ENCODE measurements at places on chromosomes 13 and 19.
A peak's percentile ranks its signal among the peaks of the same experiment; 100 is the strongest.

DNA sequence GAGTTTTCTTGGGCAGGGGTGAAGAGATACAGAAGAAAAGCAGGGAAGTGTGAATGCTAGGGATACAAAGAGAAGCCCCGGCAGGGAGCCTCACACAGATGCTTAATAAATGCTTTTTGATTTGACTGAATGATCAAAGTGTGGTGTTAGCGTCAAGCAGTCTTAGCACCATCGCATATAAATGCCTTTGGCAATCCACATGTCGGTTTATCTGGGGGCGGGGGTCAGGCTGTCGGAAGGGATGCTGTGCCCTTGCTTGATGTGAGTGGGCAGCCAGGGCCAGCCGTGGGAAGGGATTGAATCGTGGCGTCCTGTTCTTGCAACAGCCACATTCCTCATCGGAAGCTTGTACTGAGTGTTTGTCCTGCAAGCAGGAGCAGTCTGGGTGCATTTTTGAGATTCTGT, 173.1 kb downstream of the LACC1 start:
- no peak overlapping the region for H3K4me3 ChIP-seq
- DNase-seq = peak; percentile 17
- no peaks in the 10 kb centered on the region for H3K27me3 ChIP-seq
- H3K36me3 ChIP-seq = no peaks in the 10 kb centered on the region
- peaks cover 20% of the 10 kb centered on the region for H3K4me1 ChIP-seq

DNA sequence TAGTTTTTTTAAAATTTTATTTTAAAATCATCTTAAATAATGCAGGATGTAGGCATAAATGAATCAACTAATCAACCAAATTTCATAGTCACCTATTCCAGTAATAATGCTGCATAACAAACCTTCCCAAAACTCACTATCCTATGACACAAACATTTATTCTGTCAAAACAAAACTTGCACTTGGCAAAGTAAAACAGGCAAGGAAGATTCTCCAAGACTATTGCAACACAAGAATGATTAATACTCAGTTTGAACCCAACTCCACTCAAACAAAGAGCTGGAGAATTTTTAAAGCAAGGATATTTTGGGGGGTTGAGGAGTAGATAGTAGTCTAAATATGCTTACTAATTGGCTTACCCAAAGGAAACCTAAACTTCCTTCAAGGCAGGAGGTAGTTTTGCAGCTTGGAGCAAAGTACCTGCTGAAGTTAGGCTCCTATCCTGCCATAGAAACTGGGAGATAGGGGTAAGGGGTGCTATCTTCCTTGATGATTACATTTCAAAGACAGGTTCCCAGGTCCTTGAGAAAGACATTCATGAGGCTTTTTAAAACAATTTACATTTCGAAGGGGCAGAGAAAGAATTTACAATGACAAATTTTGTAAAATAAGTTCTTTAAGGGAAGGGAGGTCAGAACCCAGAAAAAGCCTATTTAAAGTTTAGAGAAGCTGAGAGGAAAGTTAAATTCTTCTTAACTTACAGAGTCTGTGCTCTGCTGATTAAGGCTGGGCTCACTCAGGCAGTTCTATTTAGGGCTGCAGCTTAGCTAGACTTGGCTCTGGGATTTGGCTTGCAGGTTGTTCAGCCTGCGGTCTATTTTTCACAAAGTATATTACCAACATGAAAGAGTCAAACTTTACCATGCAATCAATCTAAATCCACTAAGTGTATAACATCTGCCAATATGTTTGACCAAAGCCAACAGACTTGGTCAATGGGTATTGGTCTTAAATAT, 549.0 kb downstream of the KCTD12 start:
- no peaks in the 10 kb centered on the region for H3K4me1 ChIP-seq
- H3K27ac ChIP-seq = no peak overlapping the region
- H3K27me3 ChIP-seq = no peaks in the 10 kb centered on the region

GRCh38 chr13:109870696-109871370, 84.5 kb upstream of the IRS2 start:
- no peaks in the 10 kb centered on the region for H3K4me1 ChIP-seq
- H3K36me3 ChIP-seq = no peaks in the 10 kb centered on the region
- H3K27me3 ChIP-seq = no peaks in the 10 kb centered on the region
- H3K27ac ChIP-seq = no peak overlapping the region
- no peak for DNase-seq

- peak within 1 kb of the TSS; percentile 66 for H3K4me3 ChIP-seq
- H3K4me1 ChIP-seq = peaks cover 20% of the 10 kb centered on the region
- peak within 1 kb of the TSS; percentile 93 for H3K27ac ChIP-seq
- peak; percentile 79 for DNase-seq
- no peaks in the 10 kb centered on the region for H3K36me3 ChIP-seq
Measured at GRCh38 chr13:30422054-30422839, at the start of gene UBE2L5. Gene UBE2L5 (plus strand): TSS chr13:30422493. CDS start chr13:30427991, 5,498 bp downstream.

- no peaks in the 10 kb centered on the region for H3K36me3 ChIP-seq
- no peaks in the 10 kb centered on the region for H3K4me1 ChIP-seq
- H3K4me3 ChIP-seq = no peak overlapping the region
- no peak for DNase-seq
Measured at GRCh38 chr19:33698576-33699435, 77.1 kb downstream of the CHST8 start.

DNA sequence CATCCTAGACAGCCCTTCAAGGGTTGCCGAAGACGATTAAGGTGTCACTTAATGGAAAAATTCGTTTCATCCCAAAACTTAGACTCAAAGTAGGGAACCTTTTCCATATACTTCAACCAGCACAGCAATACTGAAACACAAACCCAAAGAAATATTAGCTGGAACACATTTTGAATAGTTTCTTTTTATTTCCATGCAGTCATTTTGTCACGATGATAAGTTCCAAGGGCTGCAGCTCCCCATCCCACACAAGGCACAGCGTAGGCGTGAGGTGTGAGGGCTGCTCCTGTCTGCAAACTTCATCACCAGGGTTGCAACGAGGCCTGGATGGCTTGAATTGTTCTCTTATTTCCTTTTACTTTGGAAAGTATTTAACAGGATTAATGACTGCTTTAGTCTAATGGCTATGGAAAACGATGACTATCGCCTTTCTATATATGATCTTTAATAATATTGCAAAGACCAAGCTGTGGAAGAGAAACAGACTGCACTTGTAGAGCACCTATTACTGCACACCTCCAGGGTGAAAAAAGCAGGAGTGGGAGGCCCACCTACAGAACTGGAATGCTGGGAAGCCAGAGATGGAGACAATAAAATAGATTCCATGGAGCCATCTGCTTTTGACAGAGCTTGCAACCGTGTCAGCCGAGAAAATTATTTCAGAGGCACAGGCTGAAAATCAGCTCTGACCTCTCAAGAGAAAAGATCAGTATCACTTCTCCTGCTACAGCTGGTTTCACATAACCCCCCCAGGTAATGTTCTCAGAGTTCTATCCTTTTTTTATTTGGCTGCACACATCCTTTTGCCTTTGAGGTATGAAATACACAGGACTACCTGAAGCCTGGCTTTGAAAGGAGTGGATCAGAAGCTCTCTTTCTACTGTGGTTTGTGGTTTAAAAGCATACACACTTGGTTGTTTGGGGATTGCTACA, 274.5 kb upstream of the NBEA start:
- no peak for DNase-seq
- no peaks in the 10 kb centered on the region for H3K4me1 ChIP-seq
- H3K36me3 ChIP-seq = no peaks in the 10 kb centered on the region
- H3K27me3 ChIP-seq = no peaks in the 10 kb centered on the region
- no peak overlapping the region for H3K4me3 ChIP-seq
- H3K27ac ChIP-seq = no peak overlapping the region

- H3K27ac ChIP-seq = no peak overlapping the region
- DNase-seq = no peak
- H3K4me1 ChIP-seq = no peaks in the 10 kb centered on the region
- H3K27me3 ChIP-seq = peaks cover 5% of the 10 kb centered on the region
Measured at GRCh38 chr13:113882716-113883115, 18.8 kb upstream of the GAS6 start.

DNA sequence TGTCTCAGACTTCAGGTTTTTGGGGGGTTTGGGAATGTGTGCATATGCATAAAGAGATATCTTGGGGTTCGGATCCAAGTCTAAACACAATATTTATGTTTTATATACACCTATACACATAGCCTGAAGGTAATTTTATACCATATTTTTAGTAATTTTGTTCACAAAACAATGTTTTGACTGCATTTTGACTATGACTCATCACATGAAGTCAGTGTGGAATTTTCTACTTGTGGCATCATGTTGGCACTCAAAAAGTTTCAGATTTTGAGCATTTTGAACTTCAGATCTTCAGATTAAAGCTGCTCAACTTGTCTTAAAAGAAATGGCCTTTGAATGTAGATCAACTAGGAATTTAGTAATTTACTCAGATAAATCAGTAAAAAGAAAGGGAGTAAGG, 712.9 kb upstream of the GPC6 start:
- H3K4me3 ChIP-seq = no peak overlapping the region
- no peak for DNase-seq
- no peaks in the 10 kb centered on the region for H3K36me3 ChIP-seq
- no peak overlapping the region for H3K27ac ChIP-seq
- no peaks in the 10 kb centered on the region for H3K27me3 ChIP-seq

- H3K4me1 ChIP-seq = no peaks in the 10 kb centered on the region
- no peak overlapping the region for H3K27ac ChIP-seq
- H3K36me3 ChIP-seq = no peaks in the 10 kb centered on the region
- no peak overlapping the region for H3K4me3 ChIP-seq
- DNase-seq = no peak
- no peaks in the 10 kb centered on the region for H3K27me3 ChIP-seq
Measured at GRCh38 chr13:59633290-59633689, 530.4 kb downstream of the DIAPH3 start.

DNA sequence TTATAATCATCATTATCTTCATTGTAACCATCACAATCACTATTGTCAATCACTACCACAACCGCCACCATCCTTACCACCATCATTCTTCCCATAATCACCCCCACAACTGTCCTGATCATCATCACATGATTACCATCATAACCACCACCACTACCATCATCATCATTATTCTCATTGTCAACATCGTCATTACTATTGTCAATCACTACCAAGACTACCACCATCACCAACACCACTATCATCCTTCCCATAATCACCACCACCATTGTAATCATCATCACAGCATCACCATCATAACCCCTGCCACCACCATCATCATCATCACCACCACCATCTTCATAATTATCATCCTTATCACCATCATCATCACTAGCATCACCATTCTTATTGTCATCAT, 55.2 kb downstream of the MBD3L1 start:
- no peaks in the 10 kb centered on the region for H3K4me1 ChIP-seq
- H3K27me3 ChIP-seq = no peaks in the 10 kb centered on the region
- no peak overlapping the region for H3K4me3 ChIP-seq
- H3K27ac ChIP-seq = no peak overlapping the region
- H3K36me3 ChIP-seq = no peaks in the 10 kb centered on the region
- no peak for DNase-seq

DNA sequence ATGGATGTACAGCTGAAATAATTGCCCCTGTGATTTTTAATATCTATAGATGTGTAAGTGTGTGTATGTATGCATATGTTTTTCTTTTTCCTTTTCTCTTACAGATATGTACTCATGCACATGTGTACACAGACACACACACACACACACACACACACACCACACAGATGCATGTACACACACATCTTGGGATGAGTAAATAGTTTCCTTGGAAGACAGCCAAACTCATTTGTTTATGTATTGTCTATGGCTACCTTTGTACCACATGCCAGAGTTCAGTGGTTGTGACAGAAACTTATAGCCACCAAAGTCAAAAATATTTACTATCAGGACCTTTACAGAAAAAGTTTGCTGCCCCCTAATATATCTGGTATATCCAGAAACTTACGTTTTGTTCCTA, 192.6 kb downstream of the MAB21L1 start:
- peak; percentile 8 for DNase-seq
- H3K27me3 ChIP-seq = no peaks in the 10 kb centered on the region
- no peaks in the 10 kb centered on the region for H3K36me3 ChIP-seq
- H3K27ac ChIP-seq = no peak overlapping the region
- no peaks in the 10 kb centered on the region for H3K4me1 ChIP-seq

DNA sequence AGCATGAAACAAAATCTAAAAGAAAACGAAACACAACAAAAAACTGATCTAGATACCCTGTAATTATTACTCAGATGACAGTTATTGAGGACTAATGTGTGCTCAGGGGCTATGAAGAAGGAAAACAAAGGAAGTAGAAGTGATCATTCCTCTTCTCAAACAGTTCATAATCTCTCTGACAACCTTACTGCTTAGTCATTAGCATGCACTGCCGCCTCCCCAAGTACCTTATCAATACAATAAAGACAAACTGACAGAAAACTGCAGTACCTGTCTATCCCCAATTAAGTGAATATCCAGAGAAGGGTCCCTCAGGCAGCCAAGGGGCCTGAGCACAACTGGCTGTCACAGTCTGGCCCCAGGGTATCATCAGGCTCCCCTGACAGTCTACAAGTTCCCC, 22.0 kb upstream of the POU4F1 start:
- DNase-seq = no peak
- H3K27ac ChIP-seq = no peak overlapping the region
- no peak overlapping the region for H3K4me3 ChIP-seq

DNA sequence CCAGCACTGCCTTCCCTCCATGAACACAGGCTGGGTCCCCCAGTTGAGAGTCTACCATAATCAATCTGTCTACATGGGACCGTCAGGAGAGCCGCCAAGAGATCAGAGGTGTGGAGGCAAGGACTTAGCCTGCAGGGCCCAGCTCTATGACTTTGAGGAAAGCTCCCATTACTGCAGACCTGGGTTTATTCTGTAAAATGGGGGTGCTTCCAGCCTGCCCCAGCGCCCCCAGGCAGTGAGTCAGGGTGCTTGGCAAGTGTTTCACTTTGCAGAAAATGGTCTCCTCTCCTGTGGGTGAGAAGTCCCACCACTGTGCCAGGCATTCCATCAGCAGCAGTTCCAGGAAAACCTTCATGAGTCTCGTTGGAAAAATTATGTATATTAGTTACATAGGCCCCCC, 75.5 kb upstream of the VSTM2B start:
- no peaks in the 10 kb centered on the region for H3K36me3 ChIP-seq
- no peaks in the 10 kb centered on the region for H3K27me3 ChIP-seq
- DNase-seq = no peak
- no peaks in the 10 kb centered on the region for H3K4me1 ChIP-seq
- no peak overlapping the region for H3K4me3 ChIP-seq

DNA sequence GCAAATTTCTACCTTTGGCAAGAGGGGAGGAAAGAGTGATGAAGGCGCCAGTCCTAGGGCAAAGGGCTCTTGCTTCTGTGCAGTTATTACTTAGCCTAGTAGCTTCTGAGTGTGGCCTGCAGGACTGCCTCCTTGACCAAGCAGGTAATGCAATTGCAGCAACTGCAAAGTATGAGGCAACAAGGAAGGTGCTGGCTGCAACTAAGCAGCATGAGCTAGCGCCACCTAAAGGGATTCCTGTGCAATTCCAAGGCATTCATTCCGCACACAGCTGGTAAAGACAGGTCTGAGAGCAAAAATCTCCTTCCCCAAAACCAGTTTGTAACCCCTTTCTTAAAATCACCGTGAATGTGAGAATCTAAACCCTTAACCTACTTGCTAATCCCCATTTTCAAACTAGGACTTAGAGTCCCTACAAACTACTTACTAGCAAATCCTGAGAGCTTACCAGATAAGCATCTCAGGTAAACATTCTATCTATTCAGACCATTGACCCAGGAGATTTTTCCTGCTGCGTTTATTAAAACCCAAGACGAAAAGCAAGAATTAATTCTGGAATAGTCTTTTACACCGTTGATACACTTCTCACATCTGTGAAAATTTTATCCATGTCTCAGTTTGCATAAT, 62.9 kb downstream of the DCT start:
- DNase-seq = no peak
- H3K36me3 ChIP-seq = no peaks in the 10 kb centered on the region
